ENCODE measurements at places on chromosomes 4 and X.

DNA sequence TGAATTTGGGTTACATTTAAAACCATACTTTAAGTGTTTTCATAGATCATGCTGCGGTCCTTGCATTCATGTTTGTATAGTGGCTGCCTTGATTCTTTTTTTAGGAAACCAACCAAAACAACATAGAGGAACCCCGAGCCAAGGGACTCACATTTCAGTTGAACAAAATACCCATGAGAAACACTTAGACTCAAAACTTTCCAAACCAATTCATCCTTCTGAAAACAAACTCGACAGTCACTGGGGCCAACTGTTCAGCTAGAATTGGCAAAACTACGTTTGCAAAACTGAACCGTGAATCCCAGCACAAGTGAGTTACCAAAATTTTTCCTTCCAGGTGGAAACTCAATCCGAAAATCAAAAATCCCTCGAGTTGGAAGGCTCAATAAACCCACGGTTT, 1.4 kb downstream of the ADGRA3 start:
- DNase-seq, result no peak

GRCh38 chr4:5009796-5010195, 9.5 kb downstream of the CYTL1 start:
- no peak for DNase-seq

DNA sequence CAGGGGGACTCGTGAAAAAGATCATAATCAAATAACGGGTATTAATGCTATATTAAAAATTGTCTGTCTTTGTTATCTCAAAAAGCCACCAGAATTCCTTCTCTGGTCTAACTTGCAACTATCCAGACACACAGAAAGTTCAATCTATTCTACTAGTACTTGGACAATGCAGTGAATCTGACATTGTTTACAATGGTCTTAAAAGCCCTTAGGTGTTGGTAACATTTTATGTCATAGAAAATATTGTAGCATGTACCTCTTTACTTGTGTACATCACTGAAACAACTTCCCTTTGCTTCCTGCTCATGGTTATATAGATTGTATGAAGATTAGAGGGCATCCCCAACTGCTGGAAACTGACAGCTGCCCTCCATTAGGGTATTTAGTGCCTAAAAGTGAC, 71.1 kb upstream of the PPP3CA start:
- no peak for DNase-seq

DNA sequence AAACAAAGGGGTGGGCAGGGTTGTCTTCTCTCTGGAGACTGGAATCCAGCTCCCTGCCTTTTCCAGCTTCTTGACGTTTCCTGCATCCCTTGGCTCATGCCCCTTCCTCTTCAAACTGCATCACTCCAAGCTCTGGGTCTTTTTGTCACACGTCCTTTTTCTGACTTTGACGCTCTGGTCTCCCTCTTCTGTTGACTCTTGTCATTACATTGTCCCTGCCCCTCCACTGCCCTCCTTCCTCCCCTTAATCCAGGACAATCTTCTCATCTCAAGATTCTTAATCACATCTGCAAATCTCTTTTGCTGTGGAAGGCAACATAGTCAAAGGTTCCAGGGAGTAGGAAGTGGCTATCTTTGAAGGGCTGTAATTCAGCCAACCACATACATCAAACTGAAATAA, 178.3 kb downstream of the TMA16 start:
- DNase-seq, result no peak

DNA sequence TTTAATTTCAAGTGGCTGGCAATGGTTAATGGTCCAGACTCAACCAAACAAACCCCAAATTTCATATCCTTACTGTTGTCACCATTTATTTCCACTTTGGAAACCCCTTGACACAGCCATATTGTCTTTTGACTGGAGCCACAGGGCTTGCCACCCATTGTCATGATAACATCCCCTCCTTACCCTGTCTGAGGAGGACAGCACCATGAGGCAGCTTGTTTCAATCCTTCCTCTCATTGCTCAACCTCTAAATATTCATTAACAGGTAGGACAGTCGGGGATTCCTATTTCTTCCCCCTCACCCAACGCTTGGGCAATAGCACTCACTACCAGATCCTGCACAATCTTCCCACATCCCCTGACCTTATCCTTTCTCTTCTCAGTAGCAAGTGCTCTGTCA, 92.1 kb downstream of the CEP135 start:
- no peak for DNase-seq

- DNase-seq, result no peak
These were observed 67.4 kb downstream of the DNAAF6 start for GRCh38 chrX:107273795-107274194.

- peak; percentile 88 for DNase-seq
These were observed 694.2 kb upstream of the TENM3 start for GRCh38 chr4:181548873-181549575.

GRCh38 chrX:129981752-129982299, 609 bp upstream of the BCORL1 start:
- DNase-seq, result no peak

GRCh38 chrX:21374163-21374993, at the start of gene CNKSR2:
CNKSR2 (plus strand) TSS chrX:21374418; CDS start chrX:21374898, 480 bp downstream.
- DNase-seq, result no peak

GRCh38 chrX:6041630-6042029, 187.0 kb downstream of the NLGN4X start:
- DNase-seq, result no peak

DNA sequence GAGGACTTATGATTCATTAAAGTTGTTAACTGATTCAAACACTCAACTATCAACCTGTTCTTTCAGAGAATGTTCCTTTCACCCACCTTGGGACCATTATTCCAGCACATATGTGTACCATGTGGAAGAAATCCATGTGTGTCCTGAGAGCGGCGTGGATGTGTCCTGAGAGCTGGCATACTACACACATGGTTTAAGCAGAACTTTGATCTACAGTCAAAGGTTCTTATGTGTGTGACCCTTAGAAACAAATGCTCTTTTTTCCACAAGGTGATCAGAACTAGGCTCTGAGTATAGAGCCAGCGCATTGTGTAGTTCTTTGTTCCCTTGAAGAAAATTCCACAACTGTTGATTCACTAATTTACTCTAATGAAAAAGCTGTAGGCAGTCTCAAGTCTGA, 332.0 kb downstream of the NR3C2 start:
- no peak for DNase-seq

GRCh38 chr4:139509727-139510410, 46.1 kb downstream of the SETD7 start:
- no peak for DNase-seq

DNA sequence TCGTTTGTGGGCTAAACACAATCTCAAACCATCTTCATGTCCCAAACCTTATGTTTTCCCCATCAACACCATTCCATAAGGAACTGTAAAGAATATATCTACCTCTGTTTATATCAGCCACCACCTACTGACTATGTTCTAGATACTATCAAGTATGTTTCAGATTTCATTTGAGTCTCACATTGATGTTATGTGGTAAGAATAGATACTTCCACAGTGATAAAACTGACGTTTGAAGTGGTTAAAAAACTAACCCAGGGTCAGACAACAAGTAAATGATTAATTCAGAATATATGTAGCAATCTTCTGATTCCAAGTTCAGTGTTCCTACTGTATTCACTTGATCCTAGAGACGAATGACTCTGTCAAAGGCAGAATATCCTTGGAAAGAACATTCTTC, 156.8 kb upstream of the RASGEF1B start:
- DNase-seq, result no peak

DNA sequence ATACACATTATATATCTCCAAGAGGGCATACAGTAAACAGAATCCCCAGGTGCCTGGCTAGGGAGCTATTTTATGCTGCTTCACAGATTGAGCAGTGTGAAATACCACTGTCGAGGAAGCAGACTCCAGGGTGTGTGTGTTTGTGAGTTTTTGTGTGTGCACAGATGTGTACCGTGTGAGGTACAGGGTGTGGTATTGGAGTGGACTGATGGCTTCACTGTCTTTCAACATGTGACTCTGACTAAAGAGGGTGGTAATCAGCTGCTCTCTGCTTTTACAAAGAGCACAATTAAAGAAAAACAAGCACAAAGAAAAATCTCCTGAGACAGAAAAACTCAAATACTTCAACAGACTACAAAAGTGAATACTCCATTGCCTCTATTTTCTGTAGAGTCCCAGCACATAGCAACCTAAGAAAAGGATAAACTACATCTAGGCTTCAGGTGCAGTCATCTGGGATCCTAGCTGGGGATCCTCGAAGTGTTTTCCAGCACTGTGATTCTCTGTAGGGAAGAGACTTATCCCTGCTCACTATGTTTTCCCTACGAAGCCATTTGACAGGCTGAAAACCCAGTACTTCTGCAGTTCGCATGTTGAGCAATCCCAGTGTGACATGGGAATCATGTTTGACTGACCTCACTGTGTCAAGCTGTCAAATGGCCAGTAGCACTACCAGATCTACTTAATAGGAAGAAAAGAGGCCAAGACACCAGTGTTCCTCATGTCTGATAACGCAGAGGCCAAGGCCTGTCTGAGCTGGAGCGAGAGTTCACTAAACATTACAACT, 100.3 kb downstream of the CDS1 start:
- DNase-seq, result no peak

- DNase-seq, result peak; percentile 2
These were observed 30.2 kb downstream of the AFF2 start for GRCh38 chrX:148530464-148531077.

DNA sequence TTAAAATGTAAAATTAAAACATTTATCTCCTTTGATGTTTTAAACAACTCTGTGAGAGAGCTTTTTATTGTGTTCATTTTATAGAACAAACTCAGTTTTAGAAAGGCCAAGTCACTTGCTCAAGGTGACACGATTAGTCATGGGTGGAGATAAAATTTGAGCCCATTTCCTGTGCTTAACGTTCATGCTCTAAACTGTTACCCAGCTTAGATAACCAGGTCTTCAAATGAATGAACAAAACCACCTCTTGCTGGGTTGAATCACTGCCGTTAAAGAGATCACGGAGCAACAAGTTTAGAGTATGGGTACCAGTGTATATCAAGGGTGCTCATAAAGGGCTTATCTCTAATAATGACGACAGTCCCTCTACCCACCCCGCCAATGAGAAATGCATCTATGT, 10.2 kb upstream of the CASK start:
- no peak for DNase-seq

DNA sequence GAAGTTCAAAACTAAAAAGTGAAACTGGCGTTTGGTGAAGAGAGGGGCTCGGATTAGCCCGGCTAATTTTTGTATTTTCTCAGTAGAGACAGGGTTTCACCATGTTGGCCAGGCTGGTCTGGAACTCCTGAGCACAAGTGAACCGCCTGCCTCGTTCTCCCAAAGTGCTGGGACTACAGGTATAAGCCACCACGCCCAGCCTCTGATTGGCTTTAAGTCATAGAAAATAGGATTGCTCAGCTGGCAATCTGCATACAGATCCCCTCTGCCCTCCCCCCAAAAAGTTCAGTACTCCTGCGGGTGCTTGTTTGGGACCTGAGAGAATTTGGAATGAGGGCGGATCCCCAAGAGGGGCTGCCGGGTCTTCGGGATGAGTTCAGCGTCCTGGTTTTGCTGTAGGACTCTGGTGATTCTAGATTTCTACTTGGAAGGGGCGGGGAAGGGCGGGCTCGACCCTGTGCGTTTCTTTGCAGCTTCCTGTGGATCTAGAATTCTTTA, 537 bp upstream of the PRKX start:
- DNase-seq, result no peak

GRCh38 chrX:109624641-109625616, at the start of gene KCNE5:
KCNE5 (minus strand) TSS chrX:109625172; CDS start chrX:109625020, 152 bp downstream.
- no peak for DNase-seq

GRCh38 chr4:153937289-153937688, 148.4 kb upstream of the SFRP2 start:
- DNase-seq, result no peak

- no peak for DNase-seq
These were observed 1018.0 kb upstream of the HS3ST1 start for GRCh38 chr4:12446657-12447185.

- DNase-seq, result no peak
These were observed 5.8 kb downstream of the TIFA start for GRCh38 chr4:112279882-112280315.

- no peak for DNase-seq
These were observed 16.3 kb downstream of the CD99 start for GRCh38 chrX:2707334-2707760.

GRCh38 chrX:129930941-129931410, 25.0 kb downstream of the UTP14A start:
- no peak for DNase-seq

- DNase-seq, result no peak
These were observed 71.5 kb upstream of the SLC39A8 start for GRCh38 chr4:102416765-102417164.

GRCh38 chrX:71184092-71184491, 38.9 kb upstream of the GJB1 start:
- no peak for DNase-seq

Measured in AG09309 (cell line).